ENCODE measurements at places on chromosomes 6 and 20.

GRCh38 chr20:17806739-17807441 lies 107.1 kb downstream of the BANF2 start:
- no peak for DNase-seq

GRCh38 chr6:132832891-132833290 lies 18.5 kb downstream of the RPS12 start:
- DNase-seq: no peak

GRCh38 chr20:17810062-17810631 lies 110.4 kb downstream of the BANF2 start:
- no peak for DNase-seq

- no peak for DNase-seq
Observed at GRCh38 chr20:18796282-18796833, 17.2 kb upstream of the SCP2D1 start.

GRCh38 chr6:9420316-9421015 lies 985.1 kb upstream of the SLC35B3 start:
- no peak for DNase-seq

DNA sequence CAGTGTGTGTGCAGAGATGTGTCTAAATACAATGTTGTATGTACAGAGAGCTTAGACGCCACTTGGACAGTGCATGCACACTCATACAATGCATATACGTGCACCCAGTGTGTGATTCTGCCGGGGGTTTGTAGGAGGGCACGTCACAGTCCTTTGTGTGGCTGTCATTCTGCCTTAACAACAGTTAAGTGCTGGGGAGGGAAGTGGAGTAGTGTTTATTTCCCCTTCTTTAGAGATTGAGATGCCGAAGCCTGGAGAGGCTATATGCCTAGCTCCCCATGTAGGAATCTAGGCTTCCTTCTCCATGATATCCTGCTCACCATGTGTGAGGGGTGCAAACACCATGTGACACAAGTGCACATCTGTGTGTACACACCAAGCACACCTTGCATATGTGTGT lies 38.2 kb downstream of the MDFI start:
- no peak for DNase-seq

DNA sequence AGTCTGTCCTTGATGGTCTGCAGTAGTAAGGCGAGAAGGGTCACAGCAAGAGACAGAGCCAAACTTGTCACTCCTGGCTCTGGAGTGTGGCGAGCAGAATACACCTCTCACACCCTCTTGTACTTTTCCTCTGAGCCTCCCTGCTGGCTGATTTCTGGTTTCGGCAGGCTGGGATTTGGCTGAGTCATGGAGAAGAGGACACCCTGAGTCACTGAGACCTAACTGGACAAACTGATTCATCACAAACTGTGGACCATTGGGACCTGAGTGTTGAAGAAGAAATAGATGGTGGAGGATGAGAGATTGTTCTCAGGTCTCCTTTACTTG lies 101.7 kb downstream of the F13A1 start:
- DNase-seq: no peak

DNA sequence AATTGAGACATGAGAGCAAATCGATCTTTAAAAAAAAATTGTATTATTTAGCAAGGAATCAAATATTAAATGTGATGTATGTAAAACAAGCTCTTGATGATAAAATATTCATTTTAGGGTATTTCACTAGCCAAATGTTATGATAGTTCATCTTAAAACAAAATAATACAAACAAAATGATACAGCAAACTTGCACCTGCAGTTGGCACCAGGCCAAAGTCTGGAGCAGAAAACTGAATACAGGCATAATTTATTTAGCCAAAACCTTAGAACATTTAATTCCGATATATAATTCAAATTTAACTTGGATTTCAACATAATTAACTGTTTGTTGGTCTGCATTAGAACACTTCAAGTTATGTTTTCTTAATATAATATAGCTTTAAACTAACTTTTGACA lies 60.9 kb downstream of the EPHA7 start:
- no peak for DNase-seq

GRCh38 chr6:39926668-39927067 lies 7.6 kb downstream of the MOCS1 start:
- DNase-seq: no peak

- DNase-seq: no peak
Observed at GRCh38 chr6:155265843-155266535, 2.2 kb downstream of the CLDN20 start.

- DNase-seq: no peak
Observed at GRCh38 chr20:46559685-46560440, 9.4 kb upstream of the OCSTAMP start.

- no peak for DNase-seq
Observed at GRCh38 chr6:29845405-29846006, 17.9 kb downstream of the HLA-G start.

DNA sequence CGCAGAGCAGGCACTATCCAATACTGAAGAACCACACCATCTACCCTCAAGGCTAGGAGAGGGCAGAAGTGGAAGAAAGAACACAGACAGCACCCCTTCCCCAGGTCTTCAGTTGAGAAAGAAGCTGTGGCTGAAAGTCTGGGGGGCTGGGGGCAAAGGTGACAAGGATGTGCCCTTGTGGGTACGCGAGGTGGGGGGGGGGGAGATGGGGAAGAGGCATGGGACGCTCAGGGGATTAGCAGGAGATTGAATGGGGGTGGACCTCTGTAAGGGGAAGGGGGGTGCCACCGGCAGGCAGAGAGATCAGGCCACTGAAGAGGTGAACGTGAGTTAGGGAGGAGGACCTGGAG lies 1.1 kb downstream of the B4GALT5 start:
- no peak for DNase-seq

DNA sequence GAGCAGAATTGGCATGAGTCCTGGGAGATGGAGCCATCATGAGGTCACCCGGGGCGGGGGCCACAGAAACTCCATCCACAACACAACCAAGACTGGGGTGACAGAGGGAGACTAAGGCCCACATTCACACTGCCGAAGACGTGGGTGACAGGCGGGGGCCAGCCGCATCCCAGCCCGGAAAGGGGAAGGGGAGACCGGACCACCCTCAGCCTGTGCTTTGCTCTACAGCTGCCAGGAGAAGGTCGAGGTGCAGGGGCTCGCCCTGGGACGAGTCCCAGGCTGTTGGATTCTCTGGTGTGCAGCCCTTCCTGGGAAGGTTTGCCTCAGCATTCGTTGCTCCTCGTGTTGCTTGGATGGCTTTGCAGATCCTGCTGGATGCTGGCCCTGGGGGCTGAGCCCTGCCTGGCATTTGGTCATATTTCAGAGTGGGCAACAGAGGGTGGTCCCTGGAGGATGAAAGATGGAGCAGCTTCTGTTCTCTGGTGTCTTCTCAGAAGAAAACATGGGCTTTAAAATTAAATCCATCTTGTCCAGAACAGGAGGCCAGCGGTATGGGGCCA lies 328.9 kb downstream of the TAF4 start:
- DNase-seq: no peak

- DNase-seq: no peak
Observed at GRCh38 chr6:45300736-45301135, 27.4 kb upstream of the RUNX2 start.

DNA sequence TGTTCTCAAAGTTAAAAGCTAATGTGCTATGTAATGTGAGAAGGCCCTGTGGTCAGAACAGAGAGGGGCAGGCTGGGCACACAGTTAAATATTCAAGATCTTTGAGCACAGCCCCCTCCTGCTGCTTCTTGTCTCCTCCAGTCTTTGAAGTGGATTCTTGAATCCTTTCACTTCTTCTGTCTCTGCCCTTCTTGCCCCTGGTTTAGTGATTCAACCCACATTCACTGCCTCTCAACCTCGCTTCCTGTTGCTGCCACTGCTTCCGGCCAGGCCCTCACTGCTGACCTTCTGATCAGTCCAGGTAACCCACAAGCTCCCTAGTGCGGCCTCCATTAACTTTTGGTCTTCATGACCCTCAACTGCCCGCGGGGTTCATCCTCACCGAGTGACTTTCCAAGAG lies 417.3 kb upstream of the NOX3 start:
- DNase-seq: no peak

DNA sequence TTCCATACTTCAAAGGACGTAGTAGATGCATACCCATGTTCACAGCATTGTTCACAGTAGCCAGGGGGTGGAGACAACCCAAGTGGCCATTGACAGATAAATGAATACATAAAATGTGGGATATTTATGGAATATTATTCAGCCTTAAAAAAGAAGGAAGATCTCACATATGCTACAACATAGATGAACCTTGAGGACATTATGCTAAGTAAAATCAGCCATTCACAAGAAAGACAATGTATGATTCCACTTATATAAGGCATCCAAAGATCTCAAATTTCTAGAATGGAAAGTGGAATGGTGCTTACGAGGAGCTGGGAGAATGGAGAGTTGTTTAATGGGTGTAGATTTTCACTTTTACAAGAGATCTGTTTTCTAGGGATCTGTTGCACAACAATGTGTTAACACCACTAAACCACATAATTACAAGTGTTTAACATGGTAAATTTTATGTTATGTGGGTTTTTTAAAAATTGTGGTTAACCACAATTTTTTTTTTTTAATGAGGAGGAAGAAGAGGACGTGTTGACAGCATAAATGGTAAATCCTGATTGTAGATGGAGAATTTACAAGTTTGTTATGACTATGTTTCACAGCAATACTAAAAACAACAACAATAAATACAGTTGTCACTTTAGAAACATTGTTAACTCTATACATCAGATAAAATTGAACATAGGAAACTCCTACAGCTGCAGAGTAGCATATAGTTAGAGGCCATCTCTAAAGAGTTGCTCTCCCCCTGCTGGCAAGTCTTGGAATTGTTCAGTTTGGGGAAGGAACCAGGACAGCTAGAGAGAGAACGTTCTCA lies 41.6 kb downstream of the CCN2 start:
- DNase-seq: peak; percentile 59

GRCh38 chr6:79079561-79080041 lies 1.5 kb upstream of the PHIP start:
- DNase-seq: no peak

Data from stimulated activated CD8-positive, alpha-beta memory T cell treated with anti-CD3 and anti-CD28 coated beads, Interleukin-7, amount 100 ng/mL, for 1 hour (primary cell).